ENCODE measurements at places on chromosomes 6 and 20. TPM values are rescaled to one million over a fixed set of nuclear protein-coding genes. Genes with fewer than 3 reads are reported as not detected.

GRCh38 chr6:8947900-8948299, 512.6 kb upstream of the SLC35B3 start:
- no peaks in the 10 kb centered on the region for H3K27me3 ChIP-seq
- DNase-seq: no peak
- H3K4me1 ChIP-seq: no peaks in the 10 kb centered on the region
- H3K36me3 ChIP-seq: no peaks in the 10 kb centered on the region
- no peak overlapping the region for H3K4me3 ChIP-seq

DNA sequence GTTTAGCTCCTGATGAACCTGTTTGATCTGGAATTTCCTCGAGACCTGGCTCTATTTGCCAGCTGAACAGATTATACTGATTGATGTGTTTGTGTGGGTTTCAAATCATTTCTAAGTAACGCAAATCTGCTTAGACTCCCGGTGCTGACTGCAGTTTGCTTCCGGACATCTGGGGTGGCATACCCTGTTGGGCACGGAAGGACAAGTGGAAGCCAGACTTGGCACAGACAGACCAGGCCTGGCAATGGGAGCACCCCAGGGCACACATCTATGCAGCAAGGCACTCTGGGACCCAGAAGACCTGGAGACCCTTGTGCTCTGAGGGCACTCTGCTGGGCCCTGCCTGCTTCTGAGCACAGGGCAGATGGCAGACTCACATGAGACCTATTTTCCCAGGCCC, 433.7 kb upstream of the CHD6 start:
- H3K27me3 ChIP-seq: no peaks in the 10 kb centered on the region
- DNase-seq: no peak
- no peak overlapping the region for H3K27ac ChIP-seq

DNA sequence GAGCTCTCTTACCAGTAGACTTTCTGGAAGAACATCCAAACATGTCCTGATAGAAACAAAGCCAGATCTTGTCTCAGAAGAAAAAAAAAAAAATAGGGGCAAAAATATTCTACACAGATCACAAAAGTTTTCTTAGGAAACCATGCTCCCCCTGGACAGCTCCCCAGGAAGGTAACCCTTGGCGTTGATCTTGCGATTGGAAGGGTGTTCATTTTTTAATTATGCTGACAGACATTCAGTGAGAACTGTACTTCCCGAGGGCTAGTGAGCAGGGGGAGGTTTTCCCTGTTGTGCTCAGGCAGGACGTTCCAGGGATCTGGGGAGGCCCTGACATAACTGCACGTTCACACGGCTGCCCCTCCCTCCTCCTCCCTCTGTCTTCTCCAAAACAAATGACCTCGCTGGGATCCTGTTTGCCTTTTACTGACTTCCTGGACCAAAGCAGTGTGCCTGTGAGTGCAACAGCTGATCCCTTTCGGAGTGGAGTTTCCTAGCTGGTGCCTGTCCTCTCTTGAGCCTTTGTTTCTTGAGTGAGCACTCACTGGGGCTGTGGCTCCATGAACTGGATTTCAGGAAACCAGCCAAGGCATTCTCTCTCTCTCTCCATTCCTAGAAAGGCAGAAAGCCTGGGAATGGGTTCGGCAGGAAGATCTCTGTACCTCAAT, 46.7 kb downstream of the MARCKS start:
- H3K4me3 ChIP-seq: no peak overlapping the region
- H3K4me1 ChIP-seq: no peaks in the 10 kb centered on the region
- no peak overlapping the region for H3K27ac ChIP-seq
- no peaks in the 10 kb centered on the region for H3K27me3 ChIP-seq
- H3K36me3 ChIP-seq: no peaks in the 10 kb centered on the region

DNA sequence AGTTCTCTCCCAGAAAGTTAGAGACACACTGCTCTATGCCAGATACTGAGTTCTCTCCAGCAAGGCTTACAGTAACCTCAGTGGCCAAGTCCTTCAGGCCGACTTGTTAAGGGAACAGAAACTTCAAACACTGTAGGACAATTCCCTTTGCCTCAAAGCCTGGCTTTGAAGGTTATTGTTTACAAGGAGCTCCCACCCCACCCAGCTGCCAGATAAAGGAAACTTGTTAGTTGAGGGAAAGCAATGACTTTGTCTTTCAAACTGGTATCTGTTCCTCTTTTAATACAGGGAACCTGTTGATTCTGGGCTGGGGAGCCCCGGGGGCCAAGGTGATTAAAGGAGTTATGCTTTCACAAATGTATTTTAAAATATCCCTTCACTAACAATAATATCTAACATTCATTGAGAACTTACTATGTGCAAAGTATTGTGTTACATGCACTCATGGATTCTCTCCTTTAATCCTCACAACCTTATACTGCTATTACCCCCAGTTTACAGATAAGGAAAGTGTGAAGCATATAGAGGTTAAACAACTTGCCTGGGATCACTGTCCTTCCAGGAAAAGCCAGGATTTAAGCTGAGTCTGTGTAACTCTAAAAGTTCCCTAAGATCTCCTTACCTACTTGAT, 27.6 kb upstream of the CDKN1A start:
- H3K4me1 ChIP-seq: no peaks in the 10 kb centered on the region
- no peak overlapping the region for H3K4me3 ChIP-seq
- no peaks in the 10 kb centered on the region for H3K36me3 ChIP-seq
- no peak overlapping the region for H3K27ac ChIP-seq
- DNase-seq: no peak
- peaks cover 5% of the 10 kb centered on the region for H3K27me3 ChIP-seq

GRCh38 chr6:164356814-164357213, 942.3 kb downstream of the QKI start:
- no peak overlapping the region for H3K4me3 ChIP-seq
- no peaks in the 10 kb centered on the region for H3K36me3 ChIP-seq
- H3K27me3 ChIP-seq: no peaks in the 10 kb centered on the region
- DNase-seq: no peak
- no peaks in the 10 kb centered on the region for H3K4me1 ChIP-seq
- H3K27ac ChIP-seq: no peak overlapping the region

GRCh38 chr20:46063151-46063550, 26.6 kb downstream of the NCOA5 start:
- no peak overlapping the region for H3K27ac ChIP-seq
- H3K36me3 ChIP-seq: peaks cover 64% of the 10 kb centered on the region
- H3K4me3 ChIP-seq: no peak overlapping the region

DNA sequence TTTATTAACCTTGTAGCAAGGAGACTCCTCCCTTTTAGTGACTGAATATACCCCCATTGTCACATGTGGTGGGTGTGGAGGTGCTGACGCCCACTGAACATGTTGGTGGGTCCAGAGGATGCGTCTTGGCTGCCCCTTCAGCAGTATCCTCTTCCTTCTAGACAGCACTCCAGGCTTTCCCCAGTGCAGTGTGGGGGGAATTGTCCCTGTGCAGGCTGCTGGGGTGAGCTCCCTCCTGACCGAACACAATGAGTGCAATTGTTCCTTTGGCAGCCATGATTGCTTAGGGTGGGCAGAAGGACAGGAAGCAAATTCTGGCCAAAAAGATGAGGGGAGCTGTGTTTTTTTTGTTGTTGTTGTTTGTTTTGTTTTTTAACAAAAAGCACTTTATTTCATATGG, 209.3 kb upstream of the PDE10A start:
- DNase-seq: no peak
- no peaks in the 10 kb centered on the region for H3K4me1 ChIP-seq
- H3K27ac ChIP-seq: no peak overlapping the region
- H3K27me3 ChIP-seq: no peaks in the 10 kb centered on the region
- H3K4me3 ChIP-seq: no peak overlapping the region

- no peaks in the 10 kb centered on the region for H3K36me3 ChIP-seq
- H3K27ac ChIP-seq: peak overlapping the region; percentile 23
- H3K4me1 ChIP-seq: peaks cover 77% of the 10 kb centered on the region
- peak overlapping the region; percentile 7 for H3K4me3 ChIP-seq
- DNase-seq: peak; percentile 74
Measured at GRCh38 chr6:130215526-130215925, 7.2 kb downstream of the SAMD3 start.

GRCh38 chr20:43839793-43840199, 74.9 kb upstream of the TOX2 start:
- no peaks in the 10 kb centered on the region for H3K36me3 ChIP-seq
- DNase-seq: no peak
- no peaks in the 10 kb centered on the region for H3K27me3 ChIP-seq
- H3K27ac ChIP-seq: no peak overlapping the region

GRCh38 chr6:54238396-54238795, 69.8 kb upstream of the TINAG start:
- H3K36me3 ChIP-seq: no peaks in the 10 kb centered on the region
- H3K4me1 ChIP-seq: no peaks in the 10 kb centered on the region
- H3K27me3 ChIP-seq: no peaks in the 10 kb centered on the region

DNA sequence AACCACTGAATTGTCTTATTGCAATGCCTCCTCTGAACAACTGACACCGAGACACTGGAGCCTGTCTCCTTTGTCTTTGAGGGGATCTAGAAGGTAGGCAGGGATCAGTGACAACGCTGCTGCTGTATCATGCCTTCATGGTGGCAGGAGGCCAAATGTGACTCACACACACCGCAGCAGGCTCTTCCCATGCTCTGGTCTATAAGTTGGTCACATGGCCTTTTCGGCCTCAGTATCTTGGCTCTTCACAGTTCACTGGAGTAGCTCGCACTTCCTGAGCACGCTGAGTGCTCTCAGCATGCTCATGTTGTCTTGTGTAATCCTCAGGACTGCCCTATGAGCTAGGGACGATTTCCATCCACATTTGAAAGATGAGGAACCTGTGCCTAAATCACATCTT, 167.4 kb upstream of the PCSK2 start:
- no peaks in the 10 kb centered on the region for H3K27me3 ChIP-seq
- no peak overlapping the region for H3K27ac ChIP-seq
- no peaks in the 10 kb centered on the region for H3K4me1 ChIP-seq
- H3K36me3 ChIP-seq: no peaks in the 10 kb centered on the region
- no peak overlapping the region for H3K4me3 ChIP-seq

DNA sequence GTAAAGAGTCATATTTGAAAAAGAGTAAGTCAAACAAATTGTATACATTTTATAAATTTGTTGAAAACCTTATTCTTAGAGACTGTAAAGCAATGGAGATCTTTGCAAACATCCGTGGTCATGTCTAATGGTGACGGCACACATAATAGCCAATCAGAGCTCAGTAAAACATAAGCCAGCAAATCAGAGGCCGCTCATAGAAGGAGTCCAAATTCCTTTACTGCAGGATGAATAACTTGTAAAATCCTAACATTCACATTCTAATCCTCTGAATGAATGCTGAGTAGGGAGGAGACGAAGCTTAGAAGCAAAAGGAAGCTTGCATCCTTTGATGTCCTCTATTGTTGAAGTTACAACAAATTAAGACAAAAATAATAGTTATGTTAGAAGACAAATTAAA, 401.7 kb downstream of the PRKN start:
- no peak overlapping the region for H3K4me3 ChIP-seq
- H3K27ac ChIP-seq: no peak overlapping the region
- H3K27me3 ChIP-seq: no peaks in the 10 kb centered on the region
- H3K4me1 ChIP-seq: no peaks in the 10 kb centered on the region
- no peak for DNase-seq
- no peaks in the 10 kb centered on the region for H3K36me3 ChIP-seq

GRCh38 chr20:25466846-25467245, 59.4 kb downstream of the GINS1 start:
- H3K27ac ChIP-seq: no peak overlapping the region
- H3K4me1 ChIP-seq: no peaks in the 10 kb centered on the region
- no peak for DNase-seq
- H3K27me3 ChIP-seq: no peaks in the 10 kb centered on the region
- H3K4me3 ChIP-seq: no peak overlapping the region

DNA sequence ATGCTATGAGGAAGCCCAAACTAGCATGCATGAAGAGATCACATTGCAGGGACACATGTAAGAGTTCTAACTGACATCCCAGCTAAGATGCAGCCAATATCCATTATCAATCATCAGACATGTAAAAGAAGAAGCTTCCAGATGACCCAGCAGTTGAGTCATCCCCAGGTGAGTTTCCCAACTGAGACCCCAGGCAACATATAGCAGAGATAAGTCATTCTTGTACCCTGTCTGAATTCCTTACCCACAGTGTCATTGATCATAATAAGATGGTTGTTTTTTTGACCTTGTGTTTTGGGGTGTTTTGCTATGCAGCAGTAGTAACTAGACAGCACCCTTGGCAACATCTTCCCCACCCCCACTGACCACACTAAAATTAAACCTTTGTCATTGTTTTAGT, 18.9 kb downstream of the SIRPD start:
- no peak overlapping the region for H3K27ac ChIP-seq
- no peaks in the 10 kb centered on the region for H3K36me3 ChIP-seq
- no peaks in the 10 kb centered on the region for H3K27me3 ChIP-seq
- H3K4me3 ChIP-seq: no peak overlapping the region

GRCh38 chr20:51542033-51542570, 417 bp downstream of the NFATC2 start:
- peak overlapping the region; percentile 72 for H3K4me3 ChIP-seq
- peak; percentile 67 for DNase-seq
- peaks cover 6% of the 10 kb centered on the region for H3K36me3 ChIP-seq
- H3K27ac ChIP-seq: peak overlapping the region; percentile 98
- H3K4me1 ChIP-seq: peaks cover 48% of the 10 kb centered on the region

The TOX2 gene
- total RNA-seq: 0.64 TPM

The TXLNB gene
- total RNA-seq: 1.6 TPM

The NFYA gene
- 56.7 TPM for total RNA-seq

The LY6G6D gene
- not detected for total RNA-seq

The TRIM40 gene
- not detected for total RNA-seq

The NR2E1 gene
- not detected for total RNA-seq

The C4B gene
- 5.0 TPM for total RNA-seq

The COL19A1 gene
- total RNA-seq: not detected

The IRF4 gene
- 8.5 TPM for total RNA-seq

Measured in CD4-positive, alpha-beta memory T cell (primary cell).